ENCODE measurements at places on chromosomes 11 and 22.

DNA sequence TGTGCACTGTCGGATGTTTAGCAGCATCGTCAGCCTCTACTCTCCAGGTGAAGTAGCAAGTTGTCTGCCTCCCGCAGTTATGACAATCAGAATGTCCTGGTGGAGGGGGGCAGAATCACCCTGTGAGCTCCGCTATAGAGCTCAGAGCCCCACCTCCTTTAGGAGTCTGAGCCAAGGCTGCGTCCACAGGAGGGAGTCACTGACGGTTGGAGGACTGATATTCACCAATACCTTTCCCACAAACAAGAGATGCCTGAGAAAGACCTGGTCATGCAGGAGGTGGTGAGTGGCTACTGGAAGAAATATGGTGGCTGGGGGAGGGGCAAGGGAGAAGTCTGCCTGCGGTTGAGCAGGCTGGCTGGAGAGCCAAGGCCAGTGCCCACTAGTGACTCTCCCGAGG, 41.7 kb upstream of the ADA2 start:
- DNase-seq, result no peak

GRCh38 chr22:32050678-32051515, 7.8 kb downstream of the SLC5A1 start:
- DNase-seq, result peak; percentile 87

DNA sequence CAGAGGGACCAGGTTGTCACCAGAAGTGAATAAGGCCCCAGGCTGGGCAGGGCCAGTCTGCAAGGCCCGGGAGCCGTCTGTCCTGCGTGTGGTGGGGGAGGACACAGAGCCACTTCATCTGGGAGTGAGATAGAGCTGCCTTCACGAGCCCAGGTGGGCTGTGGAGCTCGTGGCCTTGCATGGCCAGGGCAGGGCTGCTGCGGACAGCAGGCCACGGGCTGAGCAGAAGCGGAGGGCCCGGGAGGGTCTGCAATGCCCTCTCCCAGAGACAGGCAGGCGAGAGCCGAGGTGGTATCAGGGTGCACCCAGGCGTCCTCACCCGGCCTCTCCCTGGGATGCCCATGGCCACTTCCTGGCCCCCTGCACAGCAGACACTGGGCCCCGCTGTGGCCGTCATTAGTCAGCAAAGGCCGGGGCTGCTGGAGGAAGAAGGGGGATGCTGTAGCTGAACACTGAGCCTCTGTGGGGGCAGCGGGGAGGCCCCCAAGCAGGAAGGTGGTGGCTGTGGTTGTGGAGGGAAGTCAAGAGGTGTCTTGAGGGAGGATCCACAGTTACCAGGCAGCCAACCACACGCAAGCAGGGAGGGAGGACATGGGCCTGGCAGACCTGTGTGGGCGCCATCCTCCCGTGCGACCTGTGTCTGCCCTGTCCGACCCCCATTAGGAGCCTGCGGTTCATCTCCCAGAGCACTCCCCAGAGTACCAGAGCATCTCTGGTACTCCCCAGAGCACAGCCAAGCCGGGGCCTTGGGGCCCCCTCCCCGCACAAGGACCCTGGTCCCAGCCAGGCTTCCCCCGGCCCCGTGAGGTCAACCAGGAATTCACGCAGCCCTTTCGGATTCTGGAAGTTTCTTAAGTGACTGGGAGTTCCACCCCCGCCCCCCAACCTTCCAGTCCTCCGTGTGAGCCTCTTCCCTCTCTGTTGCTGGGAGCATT, 1109.5 kb downstream of the BRD1 start:
- peak; percentile 42 for DNase-seq

DNA sequence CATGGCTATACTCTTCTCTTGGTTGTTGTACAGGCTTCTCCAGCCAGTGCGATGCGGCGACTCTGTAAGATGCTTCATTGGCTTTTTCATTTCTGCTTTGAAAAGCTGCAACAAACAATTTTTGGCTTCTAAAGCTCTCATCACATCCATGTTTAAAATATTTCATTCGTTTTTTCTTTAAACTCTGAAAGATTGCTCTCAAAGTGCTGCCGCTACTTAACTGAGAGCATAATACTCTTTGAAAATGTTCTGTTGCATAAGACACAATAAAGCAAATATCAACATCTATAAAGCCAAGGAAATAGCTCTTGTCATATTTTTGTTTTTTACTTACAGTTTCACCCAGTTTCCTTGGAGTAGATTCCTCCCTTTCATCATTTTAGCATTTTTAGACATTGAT, 468.3 kb downstream of the TBC1D22A start:
- no peak for DNase-seq

- no peak for DNase-seq
These were observed 7.0 kb downstream of the LGR4 start for GRCh38 chr11:27465629-27466028.

DNA sequence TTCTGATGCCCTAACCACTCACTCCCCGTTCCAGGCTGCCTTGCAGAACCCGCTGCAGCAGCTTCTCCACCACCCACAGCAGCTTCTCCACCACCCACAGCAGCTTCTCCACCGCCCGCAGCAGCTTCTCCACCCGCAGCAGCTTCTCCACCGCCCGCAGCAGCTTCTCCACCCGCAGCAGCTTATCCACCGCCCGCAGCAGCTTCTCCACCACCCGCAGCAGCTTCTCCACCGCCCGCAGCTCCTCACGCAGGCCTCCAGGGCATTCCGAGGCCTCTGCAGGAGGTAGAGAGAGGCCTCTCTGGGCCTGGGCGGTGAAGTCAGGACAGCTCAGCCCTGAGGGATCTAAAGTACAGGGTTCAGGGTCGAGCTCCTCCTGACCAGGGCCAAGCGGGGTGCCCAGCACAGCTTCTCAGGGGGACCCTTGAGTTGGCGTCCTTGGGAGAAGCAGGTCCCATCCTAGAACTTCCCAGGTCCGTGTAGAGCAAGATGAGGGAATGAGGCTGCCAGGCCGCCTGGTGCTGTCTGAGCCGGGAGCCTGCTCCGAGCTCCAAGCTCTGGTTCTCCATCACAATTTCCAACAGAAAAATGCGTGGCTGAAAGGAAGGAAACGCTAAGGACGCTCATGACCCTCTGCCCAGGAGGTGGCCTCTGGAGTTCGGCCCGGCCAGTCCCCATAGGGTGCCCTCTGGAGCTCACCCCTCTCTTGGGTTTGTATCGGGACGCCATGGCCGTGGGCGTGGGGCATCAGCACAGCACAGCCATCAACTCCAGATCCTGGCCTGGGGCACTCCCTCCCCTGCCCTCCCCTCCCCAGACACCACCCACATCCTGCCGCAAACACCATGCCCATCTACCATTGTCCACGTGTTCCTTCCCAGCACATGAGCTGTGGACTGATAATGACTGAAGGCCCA, 528.6 kb downstream of the BRD1 start:
- no peak for DNase-seq

- DNase-seq, result peak; percentile 75
These were observed 9.0 kb downstream of the NEAT1 start for GRCh38 chr11:65431451-65432099.

DNA sequence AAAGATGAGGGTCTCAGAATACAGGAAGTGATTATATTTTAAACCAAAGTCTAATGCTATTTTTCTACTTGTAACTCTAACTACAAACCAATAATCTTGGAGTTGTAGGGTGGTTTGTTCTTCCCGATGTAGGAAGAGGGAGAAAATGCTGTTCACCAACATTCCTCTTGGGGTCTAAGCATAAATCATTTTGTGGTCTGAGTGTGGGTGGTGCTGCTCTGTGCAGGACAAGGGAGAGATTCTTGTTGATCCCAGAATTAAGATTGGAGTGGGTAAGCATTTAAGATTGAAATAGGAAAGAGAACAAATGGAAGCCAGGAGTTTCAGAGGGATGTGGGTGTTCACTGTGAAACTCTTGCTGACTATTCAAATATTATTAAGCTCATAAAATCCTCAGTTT, 38.6 kb upstream of the MMP13 start:
- DNase-seq, result no peak

DNA sequence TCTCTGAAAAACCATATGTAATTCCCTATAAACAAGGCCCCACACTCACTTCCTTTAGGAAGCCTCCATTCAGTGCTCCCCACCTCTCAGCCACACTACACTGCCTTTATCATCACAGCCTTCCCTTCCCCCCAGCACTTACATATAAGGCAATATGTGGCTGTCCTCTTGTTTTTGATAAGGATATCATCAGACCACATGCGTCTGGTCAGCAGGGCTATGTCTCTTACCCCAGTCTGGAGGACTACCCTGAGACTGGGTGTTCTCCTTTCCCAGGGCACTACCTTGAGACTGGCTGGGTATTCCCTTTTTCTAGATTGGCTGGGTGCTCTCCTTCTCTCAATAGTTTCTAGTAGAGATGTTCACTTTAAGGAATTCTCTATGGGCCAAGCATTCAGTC, 7.8 kb downstream of the KCNE3 start:
- DNase-seq, result no peak

DNA sequence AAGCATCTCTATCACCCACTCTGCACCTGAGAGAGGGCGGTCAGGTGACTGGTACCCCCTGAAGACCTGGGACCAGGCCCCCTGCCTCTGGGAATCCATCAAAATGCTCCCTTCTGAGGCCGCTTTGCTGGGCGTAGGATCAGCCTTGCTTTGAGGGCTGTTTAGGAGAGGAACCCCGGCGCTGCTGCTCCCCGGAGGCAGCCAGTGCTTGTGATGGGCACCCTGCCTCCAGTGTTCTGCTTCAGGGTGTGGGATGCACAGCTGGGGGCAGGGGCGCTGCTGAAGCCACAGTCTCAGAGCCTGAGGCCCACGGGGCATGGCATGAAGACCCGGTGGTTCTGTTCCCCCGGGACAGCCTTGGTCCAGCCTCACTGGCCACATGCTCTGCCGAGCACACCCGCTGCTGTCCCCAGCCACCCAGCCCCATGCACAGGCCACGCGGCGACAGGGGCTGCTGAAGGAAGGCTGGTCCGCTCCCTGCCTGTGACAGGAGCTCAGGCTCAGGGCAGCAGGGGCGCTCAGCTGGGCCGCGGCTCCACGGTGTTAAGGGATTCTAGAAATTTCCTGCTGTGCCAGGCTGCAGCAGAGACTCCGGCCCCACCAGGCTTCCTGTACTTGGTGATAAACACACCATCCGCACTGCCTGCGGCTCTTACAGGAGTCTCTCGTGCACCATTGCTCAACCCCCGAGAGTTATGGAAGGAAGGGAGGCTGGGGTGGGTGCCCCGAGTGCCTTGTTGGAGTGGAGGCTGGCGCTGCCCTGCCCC, 91.0 kb downstream of the KCNQ1 start:
- no peak for DNase-seq

GRCh38 chr22:49320714-49321476, 506.8 kb downstream of the BRD1 start:
- DNase-seq, result no peak

- DNase-seq, result no peak
These were observed 227.4 kb downstream of the CSNK2A3 start for GRCh38 chr11:11125618-11126017.

DNA sequence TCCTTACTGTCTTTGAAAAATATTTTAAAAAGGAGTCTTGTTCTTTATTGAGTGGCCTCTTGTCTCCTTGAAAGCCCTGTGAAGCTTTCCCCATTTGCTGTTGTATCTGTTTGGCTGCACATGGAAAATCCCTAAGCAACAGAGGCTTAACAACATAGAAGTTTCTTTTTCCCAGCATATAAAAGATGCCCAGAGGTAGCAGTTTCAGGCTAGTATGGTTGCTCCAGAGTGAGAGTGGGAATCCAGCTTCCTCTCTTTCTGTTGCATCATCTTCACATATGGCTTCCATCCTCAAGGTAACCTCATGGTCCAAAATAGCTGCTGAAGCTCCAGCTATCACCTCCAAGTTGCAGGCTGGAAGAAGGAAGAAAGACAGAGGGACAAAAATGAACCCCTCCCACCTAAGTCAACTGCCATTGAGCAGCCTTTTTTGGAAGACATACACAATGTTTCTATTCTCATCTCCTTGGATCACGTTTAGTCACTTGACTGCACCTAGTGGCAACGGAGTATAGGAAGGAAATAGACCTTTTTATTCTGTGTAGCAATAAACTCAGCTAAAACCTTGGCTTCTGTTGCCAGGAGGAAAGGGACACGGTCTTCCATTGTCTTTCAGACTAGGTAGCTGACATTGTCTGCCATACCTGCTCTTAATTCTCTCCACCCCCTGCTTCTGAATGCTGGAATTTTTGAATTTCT, 5.3 kb downstream of the CSF2RB start:
- no peak for DNase-seq

- no peak for DNase-seq
These were observed 116.3 kb upstream of the RCN1 start for GRCh38 chr11:31974366-31975136.

DNA sequence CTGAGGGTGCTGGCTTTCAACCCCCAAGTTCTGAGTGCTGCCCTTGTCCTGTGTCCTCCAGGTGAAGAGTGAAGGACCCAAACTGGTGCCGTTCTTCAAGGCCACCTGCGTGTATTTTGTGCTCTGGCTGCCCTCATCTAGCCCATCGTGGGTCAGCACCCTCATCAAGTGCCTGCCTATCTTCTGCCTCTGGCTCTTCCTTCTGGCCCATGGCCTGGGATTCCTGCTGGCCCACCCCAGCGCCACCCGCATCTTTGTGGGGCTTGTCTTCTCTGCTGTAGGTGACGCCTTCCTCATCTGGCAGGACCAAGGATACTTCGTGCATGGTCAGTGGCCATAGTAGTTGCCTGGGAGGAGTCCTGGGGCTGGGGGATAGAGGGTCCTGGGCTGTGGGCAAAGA, 2.3 kb downstream of the TMEM86A start:
- no peak for DNase-seq

DNA sequence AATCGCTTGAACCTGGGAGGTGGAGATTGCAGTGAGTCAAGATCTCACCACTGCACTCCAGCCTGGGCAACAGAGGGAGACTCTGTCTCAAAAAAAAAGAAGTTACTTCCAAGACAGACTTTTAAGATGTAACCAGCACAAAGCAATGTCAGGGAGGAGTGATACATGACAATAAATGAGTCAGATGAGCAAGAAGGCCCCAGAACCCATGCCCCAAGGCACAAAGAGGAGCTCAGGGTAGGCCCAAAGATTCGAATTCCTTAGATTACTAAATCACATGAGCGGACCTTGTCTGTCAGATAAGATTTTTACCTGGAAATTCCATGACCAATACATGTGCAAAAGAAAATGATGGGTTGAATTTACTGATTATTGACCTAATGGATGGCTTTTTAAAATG, 10.5 kb upstream of the JHY start:
- no peak for DNase-seq

GRCh38 chr11:73645972-73646631, at the start of gene PLEKHB1:
TSS of gene PLEKHB1 (plus strand) at chr11:73646581. CDS start at chr11:73646609, 28 bp downstream.
- DNase-seq, result no peak

- DNase-seq, result no peak
These were observed 30.4 kb upstream of the CREB3L1 start for GRCh38 chr11:46247090-46247489.

- DNase-seq, result no peak
These were observed 8.2 kb downstream of the PATL1 start for GRCh38 chr11:59660621-59661020.
